ENCODE measurements at places on chromosomes 4 and X.
A peak's percentile ranks its signal among the peaks of the same experiment; 100 is the strongest.

- DNase-seq, result no peak
Measured at GRCh38 chr4:3402491-3403347, 39.0 kb upstream of the HGFAC start.

DNA sequence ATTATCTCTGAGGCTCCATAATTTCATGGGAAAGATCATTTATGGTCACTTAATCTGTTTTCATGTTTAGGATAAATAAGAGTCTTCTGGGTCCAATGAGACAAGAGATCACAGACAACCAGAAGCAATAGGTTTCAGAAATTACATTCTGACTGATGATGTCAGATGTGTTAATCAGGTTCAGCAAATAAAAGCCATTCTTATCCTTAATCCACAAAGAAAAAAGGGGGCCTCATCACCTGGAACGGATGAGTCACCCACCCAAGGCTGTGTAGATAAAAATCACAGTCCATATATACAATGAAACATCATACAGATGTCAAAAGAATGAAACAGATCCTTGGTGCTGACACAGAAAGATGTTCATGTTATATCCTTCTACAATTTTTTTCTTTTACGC is 36.6 kb downstream of the SYTL4 start:
- no peak for DNase-seq

DNA sequence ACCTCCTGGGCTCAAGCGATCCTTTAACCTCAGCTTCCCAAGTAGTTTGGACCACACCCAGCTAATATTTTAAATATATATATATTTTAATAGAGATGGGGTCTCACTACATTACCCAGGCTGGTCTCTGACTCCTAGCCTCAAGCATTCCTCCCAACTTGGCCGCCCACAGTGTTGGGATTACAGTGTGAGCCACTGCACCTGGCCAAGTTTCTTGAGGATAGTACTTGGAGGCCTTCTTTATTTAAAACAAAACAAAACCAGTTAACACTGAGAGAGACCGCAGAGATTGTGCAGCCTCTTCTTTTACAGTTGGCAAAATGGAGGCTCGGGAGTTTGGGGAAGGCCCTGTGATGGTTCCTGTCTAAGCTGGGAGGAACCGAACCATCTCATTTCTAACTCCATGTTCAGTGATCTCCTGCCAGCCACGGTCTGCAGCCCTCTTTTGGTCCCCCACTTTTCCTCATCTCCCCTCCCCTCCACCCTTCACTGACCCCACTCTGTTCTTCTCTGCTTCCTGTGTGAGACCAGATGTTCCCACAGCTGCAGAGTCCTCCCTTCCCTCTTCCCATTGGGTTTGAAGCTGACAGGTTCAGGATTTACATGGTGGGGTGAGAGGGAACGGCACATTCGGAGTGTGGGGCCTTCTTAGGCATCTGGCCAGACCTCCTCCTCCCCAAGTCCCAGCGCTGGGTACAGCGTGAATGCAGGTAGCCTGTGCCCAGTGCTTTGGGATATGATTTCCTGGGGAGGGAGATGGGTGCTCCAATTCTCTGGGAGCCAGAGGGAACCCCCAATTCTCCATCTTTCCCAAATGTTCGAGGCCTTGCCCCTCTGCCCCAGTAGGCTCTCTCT is 1.4 kb upstream of the SORCS2 start:
- no peak for DNase-seq

DNA sequence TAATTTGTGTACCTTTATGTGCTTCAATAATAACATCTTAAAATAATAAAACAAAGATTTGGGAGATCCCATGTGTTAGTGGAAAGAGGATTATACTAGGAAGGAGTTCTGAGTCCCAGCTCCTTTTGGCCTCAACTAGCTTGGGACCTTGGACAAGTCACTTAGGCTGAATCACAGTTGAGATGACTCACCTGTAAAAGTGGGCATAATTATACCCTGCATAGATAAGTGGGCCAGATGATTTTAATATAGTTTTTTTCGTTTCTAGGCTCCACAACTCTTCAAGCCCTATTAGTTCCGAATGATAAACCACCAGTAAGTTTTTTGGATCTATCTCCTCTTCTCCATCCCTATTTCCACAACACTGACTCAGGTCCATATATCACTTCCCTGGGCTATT is 131.8 kb downstream of the ENOX2 start:
- no peak for DNase-seq

DNA sequence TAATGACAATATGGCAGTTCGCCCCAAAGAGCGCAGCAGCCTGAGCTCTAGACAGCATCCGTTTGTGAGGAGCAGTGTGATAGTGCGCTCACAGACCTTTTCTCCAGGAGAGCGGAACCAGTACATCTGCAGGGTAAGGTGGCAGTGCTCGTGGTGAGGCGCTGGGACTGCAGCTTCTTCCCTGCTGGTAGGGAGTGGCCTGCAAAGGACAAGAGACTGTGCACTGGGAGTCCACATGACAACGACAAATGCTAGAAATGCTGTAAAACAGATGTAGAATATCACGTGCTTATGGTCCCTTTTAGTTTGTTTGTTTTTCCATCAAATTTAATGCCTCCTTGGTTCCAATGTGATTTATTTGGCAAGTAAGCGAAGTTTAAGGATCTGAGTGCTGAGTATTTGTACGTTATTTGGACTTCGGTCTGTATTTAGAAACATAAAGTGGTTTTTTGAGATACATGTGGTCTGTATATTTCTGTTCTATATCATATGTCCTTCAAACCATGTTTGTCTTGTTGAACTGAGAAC is 35.8 kb downstream of the CLDN22 start:
- no peak for DNase-seq

DNA sequence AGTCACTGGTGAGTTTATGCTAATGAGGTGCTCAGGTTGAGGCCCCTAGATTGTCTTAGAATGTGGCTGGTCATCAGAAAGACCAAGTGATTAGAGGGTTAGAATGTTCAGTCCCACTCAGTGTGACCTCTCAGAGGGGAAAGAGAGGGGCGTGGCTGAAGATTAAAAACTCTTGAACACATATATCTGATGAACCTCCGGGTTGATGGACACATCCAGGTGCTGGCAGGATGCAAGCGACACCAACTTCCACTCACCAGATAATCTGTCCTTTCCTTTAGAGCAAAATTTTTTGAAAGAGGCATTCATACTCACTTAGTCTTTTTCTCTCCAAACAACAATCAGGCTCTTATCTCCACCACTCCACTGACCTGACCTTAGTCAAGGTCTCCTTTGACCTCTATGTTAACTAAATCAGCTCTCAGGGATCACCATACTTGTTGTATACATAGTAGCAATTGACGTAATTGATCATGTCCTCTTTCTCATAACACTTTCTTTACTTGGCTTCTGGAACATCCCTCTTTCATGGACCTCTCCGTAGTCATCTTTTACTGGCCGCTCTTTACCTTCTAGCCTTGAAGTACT is 14.2 kb downstream of the FAM47E start:
- DNase-seq, result no peak

- DNase-seq, result no peak
Measured at GRCh38 chr4:128955751-128956150, 137.6 kb downstream of the SCLT1 start.

DNA sequence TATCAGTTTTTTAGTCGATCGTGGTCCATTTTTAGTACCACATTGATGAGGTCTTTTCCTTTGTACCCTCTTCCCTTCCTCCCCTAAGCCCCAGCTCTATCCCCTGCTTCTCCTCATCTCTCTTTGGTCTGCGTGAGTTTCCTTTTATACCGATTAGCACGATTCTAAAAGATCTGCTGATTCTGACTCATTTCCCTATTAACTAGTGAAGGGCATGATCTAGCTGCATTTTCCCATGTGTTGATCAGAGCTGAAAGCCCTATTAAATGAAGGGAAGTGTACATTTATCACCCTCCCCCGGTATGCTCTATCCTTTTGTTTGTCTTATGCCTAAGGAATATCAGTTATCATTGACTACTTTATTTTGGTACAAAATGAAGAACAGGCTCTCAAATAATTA is 181.7 kb upstream of the NPY2R start:
- DNase-seq, result no peak

GRCh38 chrX:39966176-39966575 is 131.6 kb downstream of the BCOR start:
- no peak for DNase-seq

DNA sequence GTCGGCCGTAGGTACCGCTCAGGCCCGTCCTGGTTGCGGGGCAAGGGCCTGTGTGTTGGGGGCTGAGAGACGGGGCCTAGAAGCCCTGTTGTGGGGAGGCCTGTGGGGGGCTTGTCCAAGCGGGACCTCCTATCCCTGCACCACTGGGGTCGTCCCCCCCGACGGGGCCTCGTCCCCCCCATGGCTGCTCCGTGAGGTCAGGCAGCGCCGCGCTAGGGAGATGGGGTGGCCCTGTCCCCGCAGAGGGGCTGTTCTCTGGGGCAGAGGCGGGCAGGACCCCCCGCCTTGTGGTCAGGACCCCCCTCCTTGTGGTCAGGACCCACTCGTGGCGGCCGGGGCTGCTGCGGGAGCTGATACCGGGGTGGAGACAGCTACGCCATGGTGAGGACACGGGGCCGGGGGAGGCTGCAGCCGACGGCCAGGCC is 12.1 kb upstream of the GTPBP6 start:
- DNase-seq, result no peak

GRCh38 chrX:72201836-72202536 is 20.4 kb downstream of the PIN4 start:
- peak; percentile 32 for DNase-seq

GRCh38 chr4:153427363-153428071 is 38.6 kb upstream of the TMEM131L start:
- no peak for DNase-seq

- DNase-seq, result no peak
Measured at GRCh38 chrX:1140236-1140681, 72.2 kb downstream of the CRLF2 start.

- no peak for DNase-seq
Measured at GRCh38 chr4:151418856-151419255, 9.9 kb downstream of the FHIP1A start.

- no peak for DNase-seq
Measured at GRCh38 chr4:156021298-156021697, 67.6 kb upstream of the CTSO start.

GRCh38 chrX:53356186-53356585 is 66.3 kb downstream of the SMC1A start:
- DNase-seq, result no peak

- no peak for DNase-seq
Measured at GRCh38 chr4:185263419-185263818, 54.0 kb downstream of the SNX25 start.

DNA sequence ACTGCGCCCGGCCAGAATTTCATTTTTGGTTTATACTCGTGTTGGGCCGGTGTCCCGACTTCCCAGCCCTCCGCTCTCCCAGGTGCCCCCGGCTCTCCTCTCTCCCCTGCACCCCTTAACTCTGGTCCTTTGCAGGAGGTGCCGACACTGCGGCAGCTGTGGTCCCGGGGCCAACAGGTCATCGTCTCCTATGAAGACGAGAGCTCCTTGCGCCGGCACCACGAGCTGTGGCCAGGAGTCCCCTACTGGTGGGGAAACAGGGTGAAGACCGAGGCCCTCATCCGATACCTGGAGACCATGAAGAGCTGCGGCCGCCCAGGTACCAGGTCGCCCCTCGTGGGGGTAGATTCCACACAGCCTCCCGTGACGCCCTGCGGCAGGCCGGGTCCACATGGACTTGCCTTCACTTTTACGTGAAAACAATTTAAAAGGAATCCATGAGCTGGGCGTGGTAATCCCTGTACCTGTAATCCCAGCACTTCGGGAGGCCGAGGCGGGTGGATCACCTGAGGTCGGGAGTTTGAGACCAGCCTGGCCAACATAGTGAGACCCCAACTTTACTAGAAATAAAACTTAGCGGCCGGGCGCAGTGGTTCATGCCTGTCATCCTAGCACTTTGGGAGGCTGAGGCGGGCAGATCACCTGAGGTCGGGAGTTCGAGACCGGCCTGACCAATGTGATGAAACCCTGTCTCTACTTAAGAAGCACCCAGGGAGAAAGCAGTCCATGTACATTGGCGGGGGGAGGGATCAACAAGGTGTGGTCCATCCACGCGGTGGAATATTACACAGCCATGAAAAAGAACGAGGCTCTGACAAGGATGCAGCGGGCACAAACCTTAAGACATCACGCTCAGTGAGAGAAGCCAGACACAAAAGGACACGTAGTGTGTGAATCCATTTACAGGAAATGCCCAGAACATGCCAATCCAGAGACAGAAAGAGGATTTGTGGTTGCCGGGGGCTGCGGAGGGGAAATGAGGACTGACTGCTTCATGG is 12.0 kb downstream of the PLCXD1 start:
- no peak for DNase-seq

- DNase-seq, result no peak
Measured at GRCh38 chrX:72399816-72400215, 94.1 kb upstream of the CITED1 start.

GRCh38 chr4:124883632-124884031 is 171.1 kb upstream of the ANKRD50 start:
- no peak for DNase-seq

- no peak for DNase-seq
Measured at GRCh38 chr4:169998981-169999380, 27.2 kb downstream of the MFAP3L start.

DNA sequence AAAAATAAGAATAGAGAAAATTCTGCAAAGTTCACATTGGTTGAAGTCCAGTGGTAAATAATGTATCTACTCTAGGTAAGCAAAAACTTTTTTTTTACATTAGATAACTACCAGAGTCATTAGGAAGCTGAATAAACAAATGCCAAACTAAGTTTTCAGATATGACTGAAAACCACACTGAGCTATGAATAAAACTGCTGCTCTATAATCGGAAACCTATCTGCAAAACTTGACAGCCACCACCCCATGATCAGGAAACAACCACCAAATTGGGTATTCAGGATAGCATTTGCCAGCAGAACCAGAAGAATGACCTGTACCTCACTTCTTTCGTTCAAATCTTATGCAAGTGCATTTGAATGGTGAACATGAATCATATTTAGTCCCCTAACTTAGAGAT is 173.0 kb upstream of the TET2 start:
- DNase-seq, result no peak

DNA sequence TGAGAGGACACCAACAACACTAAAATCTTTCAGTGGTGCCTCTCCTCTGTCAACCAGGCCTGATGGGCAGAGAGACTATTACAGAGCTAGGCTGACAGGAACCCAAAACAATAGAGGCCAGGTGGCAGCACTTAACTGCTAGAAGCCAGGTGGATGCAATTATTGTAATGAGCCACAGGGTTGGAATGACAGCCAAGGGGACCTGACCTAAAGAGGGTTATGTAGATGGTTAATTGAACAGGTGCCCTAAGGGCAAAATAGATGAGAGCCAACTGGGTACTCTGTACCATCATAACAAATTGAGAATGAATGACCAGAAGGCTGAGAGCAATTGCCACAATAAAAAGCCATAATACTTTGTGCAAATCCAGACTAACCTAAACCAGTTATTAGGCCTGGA is 24.7 kb upstream of the FRAS1 start:
- no peak for DNase-seq

DNA sequence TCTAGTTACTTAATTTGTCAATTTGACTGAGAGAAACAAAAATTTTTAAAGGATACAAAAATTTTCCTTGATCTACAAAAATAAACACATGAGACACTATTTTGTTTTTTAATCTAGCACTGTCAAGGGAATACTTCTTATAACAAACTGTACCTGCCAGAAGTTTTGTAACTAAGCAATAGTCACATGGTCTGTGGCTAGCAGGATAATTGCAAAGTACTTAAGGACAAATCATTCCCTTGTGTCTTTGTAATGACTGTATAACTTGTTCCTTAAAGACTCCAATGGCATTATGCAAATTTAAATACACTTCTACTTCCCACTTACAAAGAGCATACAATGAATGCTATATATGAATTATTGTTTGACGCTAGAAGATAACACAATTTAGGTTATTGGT is 25.1 kb upstream of the ANK2 start:
- no peak for DNase-seq

GRCh38 chrX:68681443-68681941 is 34.0 kb downstream of the STARD8 start:
- DNase-seq, result peak; percentile 54

GRCh38 chr4:17164666-17165065 is 266.2 kb upstream of the LDB2 start:
- DNase-seq, result no peak

Data from fibroblast of the conjunctiva (primary cell).